ENCODE measurements at places on chromosomes 3 and 15. TPM values are rescaled to one million over a fixed set of nuclear protein-coding genes. Genes with fewer than 3 reads are reported as not detected.

WNT5A gene
- 0.25 TPM for total RNA-seq

APOD gene
- 1.8 TPM for total RNA-seq

PIERCE2 gene
- total RNA-seq = 2.3 TPM

SLC51B gene
- not detected for total RNA-seq

ENTPD3 gene
- total RNA-seq = not detected

DAZL gene
- not detected for total RNA-seq

MEF2A gene
- 50.1 TPM for total RNA-seq

CPN2 gene
- not detected for total RNA-seq

TGM5 gene
- total RNA-seq = not detected

CAND2 gene
- 11.0 TPM for total RNA-seq

ACAN gene
- not detected for total RNA-seq

DUOXA1 gene
- not detected for total RNA-seq

SEC62 gene
- 90.8 TPM for total RNA-seq

All from endothelial cell of umbilical vein (primary cell).